Activated CD4-positive, alpha-beta T cell treated with anti-CD3 and anti-CD28 coated beads for 36 hours (primary cell): ENCODE measurements at places on chromosomes 1 and 21. TPM values are rescaled to one million over a fixed set of nuclear protein-coding genes. Genes with fewer than 3 reads are reported as not detected.

- DNase-seq: no peak
Measured at GRCh38 chr1:8004113-8004802, 21.9 kb downstream of the ERRFI1 start.

DNA sequence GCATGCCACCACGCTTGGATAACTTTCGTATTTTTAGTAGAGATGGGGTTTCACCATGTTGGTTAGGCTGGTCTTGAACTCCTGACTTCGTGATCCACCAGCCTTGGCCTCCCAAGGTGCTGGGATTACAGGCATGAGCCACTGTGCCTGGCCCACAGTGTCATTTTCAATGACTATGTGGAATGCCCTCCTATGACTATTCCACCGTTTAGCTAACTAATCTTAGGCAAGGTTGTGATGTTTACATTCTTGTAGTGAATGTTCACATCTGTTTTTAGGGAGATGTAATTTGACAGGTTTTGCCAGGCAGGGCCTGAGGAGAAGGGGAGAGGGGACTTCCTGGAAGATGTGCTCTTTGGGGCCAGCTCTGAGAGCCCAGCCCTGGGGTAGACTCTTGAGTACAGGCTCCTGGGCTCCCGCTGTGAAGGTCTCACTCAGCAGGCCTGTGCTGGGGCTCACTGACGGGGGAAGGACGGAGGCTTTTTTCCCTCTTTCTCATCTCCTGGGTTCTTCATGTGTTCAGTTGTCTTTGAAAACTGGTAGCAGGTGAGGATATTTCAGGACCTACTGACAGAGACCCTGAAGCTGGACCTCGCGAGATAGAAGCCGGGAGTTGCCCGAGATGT is 13.2 kb downstream of the COQ8A start:
- DNase-seq: no peak

The IGSF21 gene
- not detected for total RNA-seq

DNA sequence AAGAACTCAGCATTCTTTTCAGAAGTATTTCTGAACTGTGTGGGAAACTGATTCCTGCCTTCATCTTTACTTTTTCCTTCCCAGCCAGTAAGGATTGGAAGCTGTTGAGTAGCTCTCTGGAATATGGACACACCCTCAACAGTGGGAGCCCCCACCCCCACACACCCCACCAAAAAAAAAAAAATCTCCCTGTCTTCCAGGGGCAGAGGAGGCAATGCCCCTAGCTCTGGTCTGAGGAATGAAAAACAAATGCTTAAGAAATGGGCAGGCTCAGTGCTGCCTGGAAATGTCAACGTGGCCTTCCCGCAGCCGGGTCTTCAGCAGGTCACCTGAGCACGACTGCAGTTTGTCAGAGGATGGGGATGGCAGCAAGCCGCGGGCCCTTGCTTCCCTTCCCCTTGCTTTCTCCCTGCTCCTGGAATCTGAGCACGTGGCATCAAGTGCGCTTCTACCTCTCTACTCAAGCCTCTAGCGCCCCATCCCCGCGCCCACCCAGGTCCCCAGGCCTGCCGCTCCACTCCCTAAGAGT is 479 bp downstream of the RGS16 start:
- peak; percentile 60 for DNase-seq

GRCh38 chr1:44284184-44284583 is 70.9 kb downstream of the ERI3 start:
- no peak for DNase-seq
